Effector memory CD8-positive, alpha-beta T cell (primary cell): ENCODE measurements at places on chromosomes 7 and 10.

DNA sequence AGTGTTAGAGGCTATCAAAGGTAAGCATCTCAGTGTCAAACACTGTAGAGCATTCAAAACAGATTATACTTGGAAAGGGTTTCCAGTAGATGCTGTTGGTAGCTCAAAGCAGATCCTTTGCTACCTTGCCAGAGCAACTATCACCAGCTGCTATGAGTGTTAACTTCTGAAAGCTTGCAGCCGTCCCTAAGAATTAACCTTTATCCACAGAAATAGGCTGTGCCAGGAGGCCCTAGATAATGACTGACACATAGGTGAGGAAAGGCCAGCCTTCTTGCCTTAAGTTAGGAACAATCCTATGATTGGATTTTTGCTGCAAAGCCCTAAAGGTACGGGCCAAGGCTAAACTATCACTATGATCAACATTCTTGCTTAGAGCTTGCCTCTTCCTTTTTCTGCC, 263.2 kb downstream of the DGKB start:
- no peak for DNase-seq

DNA sequence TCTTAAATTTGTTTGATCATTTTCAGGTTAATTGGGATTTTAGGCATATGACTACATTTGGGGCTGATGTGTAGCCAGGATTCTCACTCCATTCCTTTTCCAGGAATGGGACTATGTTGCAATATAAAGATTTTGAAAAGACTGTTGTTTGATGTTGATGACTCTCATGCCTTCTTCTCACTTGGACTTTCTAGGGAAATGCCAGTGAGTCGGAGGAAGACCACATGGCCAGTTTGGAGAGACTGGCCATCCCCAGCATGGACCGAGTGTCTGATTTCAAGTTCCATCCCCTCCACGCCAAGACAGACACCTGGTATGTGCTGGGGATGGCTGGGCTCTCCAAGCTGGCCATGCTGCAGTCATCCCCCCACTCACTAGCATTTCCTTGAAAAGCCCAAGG, 5.5 kb downstream of the IGFBP3 start:
- no peak for DNase-seq

GRCh38 chr7:99672573-99672972, 7.2 kb downstream of the CYP3A5 start:
- no peak for DNase-seq

DNA sequence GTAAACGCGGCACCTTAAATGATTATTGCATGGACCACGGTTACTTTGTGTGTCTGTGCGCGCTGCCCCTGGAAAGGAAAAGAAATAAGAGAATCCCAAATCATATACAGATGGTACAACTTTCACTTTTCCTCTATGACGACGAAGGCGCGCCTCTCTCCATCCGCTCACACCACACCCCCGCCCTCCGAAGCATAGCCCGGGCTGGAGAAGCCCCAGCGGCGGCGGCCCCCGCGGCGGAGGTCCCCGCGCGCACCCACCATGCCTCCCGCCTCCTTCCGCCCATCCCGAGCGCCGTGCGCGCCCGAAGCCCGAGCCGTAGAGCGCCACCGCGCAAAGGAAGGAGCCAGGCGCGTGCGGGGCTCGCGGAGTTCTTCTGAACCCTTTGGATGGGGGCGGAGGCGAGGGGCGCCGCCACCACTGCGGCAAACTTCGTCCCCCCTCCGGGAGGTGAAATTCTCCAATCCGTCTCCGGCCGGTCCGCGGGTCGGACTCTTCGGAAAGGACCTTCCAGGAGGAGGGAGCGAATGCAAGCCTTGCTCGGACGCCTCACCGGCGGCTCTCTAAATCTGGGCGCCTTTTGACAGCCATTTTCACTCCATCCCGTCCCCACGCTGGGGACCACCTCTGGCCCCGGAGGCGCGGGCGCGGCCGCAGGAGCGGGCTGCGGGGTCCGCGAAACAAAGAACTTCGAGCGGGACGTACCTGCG, 588 bp downstream of the GLI3 start:
- no peak for DNase-seq

- no peak for DNase-seq
Observed at GRCh38 chr10:29637537-29637936, 2.8 kb upstream of the SVIL start.

GRCh38 chr10:80392250-80392649, 16.1 kb upstream of the PRXL2A start:
- no peak for DNase-seq

DNA sequence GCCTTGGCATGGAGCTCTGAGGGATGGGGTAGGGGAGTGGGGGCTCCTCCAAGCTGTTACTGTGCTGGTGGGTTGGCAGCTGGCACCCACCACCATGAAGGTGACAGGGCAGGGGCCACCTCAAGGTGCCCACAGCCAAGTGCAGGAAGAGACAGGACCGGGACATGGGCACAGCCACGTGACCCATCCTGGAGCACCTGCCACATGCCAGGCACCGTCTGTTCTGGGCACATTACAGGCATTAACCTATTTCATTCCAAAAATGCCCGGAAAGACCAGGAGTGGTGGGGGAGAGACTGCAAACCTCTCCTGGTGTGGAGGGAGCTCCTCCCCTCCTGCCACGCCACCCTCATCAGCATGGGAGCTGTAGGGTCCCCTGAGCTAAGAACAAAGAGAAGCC, 56.7 kb downstream of the CAMK2B start:
- no peak for DNase-seq

- no peak for DNase-seq
Observed at GRCh38 chr7:7127773-7128172, 54.6 kb upstream of the C1GALT1 start.

DNA sequence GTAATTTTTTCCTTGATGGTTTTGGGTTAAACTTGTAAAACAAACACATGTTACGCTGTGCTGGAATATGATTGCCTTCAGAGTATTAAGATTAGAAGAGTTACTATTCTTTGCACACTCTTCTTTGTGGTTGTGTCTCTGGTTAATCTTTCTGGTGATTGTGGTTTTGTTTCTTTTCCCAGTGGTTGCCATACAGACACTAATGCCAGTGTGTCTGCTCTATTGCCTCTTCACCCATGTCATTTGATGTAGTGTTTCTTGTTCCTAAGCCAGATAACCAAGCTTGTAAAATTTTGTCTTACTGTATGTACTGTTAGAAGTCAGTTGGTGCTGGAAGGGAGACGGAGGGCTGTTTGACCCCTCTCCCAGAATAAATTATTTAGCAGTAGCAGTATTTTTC, 124.8 kb downstream of the PHTF2 start:
- no peak for DNase-seq

GRCh38 chr7:157139111-157139809, 534 bp downstream of the UBE3C start:
- no peak for DNase-seq

GRCh38 chr7:151083071-151083823, at the start of gene TMUB1:
TMUB1 (minus strand) TSS chr7:151083493; CDS start chr7:151082563, 930 bp downstream.
- DNase-seq: peak; percentile 82

- no peak for DNase-seq
Observed at GRCh38 chr7:117688126-117688525, 185.1 kb downstream of the CTTNBP2 start.
